Ammon's horn (tissue), 1 donor: ENCODE measurements at places on chromosomes 7 and 10.

- no peak for DNase-seq
Measured at GRCh38 chr10:22453948-22454591, 108.8 kb downstream of the SPAG6 start.

- peak; percentile 49 for DNase-seq
Measured at GRCh38 chr7:41695661-41696322, 7.1 kb downstream of the INHBA start.

- no peak for DNase-seq
Measured at GRCh38 chr7:93574269-93574645, 267 bp downstream of the CALCR start.

- DNase-seq: no peak
Measured at GRCh38 chr7:23353172-23353571, 54.0 kb downstream of the MALSU1 start.

GRCh38 chr10:86182150-86182549 lies 184.4 kb downstream of the GRID1 start:
- peak; percentile 93 for DNase-seq

GRCh38 chr7:151051108-151051507 lies 2.8 kb downstream of the ASIC3 start:
- DNase-seq: peak; percentile 40

DNA sequence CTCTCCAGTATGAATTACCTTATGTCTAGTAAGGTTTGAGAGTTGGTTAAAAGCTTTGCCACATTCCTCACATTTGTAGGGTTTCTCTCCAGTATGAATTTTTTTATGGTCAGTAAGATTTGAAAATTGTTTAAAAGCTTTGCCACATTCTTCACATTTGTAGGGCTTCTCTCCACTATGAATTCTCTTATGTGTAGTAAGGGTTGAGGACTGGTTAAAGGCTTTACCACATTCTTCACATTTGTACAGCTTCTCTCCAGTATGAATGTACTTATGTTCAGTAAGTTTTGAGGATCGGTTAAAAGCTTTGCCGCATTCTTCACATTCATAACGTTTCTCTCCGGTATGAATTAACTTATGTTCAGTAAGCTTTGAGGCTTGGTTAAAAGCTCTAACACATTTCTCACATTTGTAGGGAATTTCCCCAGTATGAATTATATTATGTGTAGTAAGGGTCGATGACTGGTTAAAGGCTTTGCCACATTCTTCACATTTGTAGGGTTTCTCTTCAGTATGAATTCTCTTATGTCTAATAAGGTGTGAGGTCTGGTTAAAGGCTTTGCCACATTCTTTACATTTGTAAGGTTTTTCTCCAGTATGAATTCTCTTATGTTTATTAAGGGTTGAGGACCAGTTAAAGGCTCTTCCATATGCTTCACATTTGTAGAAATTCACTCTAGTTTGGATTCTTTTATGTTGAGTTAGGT lies 12.2 kb downstream of the ZNF117 start:
- DNase-seq: no peak

DNA sequence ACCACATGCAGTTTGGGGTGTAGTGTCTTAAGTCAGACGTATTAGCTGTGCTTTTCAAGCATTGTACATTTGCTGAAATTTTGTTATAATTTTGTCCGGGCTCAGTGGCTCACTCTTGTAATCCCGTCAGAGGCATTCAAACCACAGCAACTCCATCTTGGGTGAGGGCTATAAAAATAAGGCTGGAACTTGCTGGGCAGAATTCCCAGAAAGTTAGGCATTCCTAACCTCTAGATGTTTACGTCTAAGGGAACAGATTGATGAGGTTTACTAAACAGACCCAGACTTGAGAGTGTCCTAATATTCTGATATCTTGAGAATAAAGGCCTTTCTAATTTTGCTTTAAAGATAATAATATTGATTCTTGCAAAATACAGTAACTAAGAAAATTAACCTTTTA lies 957.8 kb downstream of the NXPH1 start:
- no peak for DNase-seq

GRCh38 chr10:30176776-30177533 lies 117.6 kb upstream of the JCAD start:
- no peak for DNase-seq

- DNase-seq: peak; percentile 82
Measured at GRCh38 chr10:97759158-97759887, 12.5 kb downstream of the SFRP5 start.

DNA sequence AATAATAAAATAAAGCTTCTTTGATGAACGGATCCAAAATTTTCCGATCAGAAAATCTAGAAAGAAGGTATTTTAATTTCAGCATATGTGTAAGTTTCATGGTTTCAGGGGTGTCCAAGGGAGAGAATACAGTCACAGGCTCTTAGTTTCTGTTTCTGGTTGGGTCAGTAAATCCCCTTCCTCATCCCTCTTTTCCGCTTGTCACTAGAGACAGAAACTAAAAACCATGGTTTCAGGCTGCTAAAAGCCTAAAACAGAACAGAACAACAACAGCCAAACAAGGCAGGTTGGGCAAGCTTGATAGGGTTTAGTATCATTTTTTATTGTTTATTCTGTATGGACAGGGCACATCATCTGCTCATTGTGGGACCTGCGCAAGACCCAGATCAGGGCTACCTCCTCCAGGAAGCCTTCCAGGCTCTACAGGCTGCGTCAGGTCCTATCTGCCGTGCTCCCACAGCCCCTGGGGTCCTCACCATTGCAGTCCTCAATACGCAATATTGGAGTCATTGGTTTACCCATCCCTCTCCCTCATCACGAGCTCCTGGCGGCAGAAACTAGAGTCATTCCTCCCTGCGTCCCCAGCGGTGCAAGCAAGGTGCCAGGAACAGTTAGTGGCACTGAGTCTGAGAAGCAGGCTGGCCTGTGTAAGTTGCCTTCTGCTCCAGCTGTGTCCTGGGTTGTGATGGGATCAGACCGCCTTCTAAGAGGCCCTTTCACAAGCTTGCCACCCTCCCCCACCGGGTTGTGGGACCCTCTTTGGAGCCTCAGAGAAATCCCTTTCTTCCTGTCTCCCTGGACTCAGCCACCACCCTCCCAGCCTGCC lies 70.2 kb upstream of the CUX1 start:
- no peak for DNase-seq

- no peak for DNase-seq
Measured at GRCh38 chr10:72663971-72664370, 28.0 kb upstream of the MCU start.

DNA sequence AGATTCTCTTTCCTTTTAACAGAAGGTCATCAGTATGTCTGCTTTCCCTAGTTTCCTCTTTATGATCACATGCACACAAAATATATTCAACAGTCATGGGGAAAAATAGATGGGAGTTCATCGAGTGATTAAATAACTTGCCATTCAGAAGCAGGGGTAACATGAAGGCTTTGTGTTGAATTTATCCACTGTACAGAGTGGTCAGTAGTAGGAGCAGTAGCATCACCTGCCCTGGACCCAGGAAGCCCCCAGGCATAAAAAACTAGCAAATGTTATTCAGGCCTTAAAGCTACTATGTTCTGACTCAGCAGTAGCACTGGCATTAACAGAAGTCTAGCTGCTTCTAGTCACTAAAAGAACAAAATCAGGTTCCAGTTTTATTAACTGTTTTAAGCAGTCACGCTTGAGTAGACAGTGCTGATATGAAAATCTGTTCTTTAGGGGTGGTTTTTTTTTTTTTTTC lies 31.4 kb upstream of the FAM133B start:
- no peak for DNase-seq

- DNase-seq: peak; percentile 89
Measured at GRCh38 chr10:78263521-78263988, 229.9 kb downstream of the RPS24 start.

GRCh38 chr10:30459283-30459682 lies 25.3 kb downstream of the MAP3K8 start:
- DNase-seq: peak; percentile 74

DNA sequence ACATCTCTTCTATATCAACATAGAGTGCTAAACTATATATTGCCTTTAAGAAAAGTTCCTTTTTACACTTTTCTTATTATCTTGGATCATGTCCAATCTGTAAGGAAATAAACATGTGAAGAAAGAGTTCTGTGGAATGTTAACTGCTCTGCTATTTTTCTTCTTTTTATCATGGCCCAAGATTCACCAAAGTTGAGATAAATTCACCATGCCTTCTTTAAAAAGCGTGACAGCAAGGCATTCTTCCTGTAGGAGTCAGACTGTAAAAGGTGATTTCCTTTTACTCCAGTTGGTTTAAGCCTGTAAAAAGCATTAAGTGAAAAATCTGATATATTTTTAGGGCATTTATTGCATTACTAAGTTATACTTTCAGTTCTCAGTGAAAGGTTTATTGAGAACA lies 165.7 kb upstream of the FZD1 start:
- DNase-seq: no peak

- DNase-seq: no peak
Measured at GRCh38 chr10:34046506-34047034, 712.1 kb upstream of the NRP1 start.

DNA sequence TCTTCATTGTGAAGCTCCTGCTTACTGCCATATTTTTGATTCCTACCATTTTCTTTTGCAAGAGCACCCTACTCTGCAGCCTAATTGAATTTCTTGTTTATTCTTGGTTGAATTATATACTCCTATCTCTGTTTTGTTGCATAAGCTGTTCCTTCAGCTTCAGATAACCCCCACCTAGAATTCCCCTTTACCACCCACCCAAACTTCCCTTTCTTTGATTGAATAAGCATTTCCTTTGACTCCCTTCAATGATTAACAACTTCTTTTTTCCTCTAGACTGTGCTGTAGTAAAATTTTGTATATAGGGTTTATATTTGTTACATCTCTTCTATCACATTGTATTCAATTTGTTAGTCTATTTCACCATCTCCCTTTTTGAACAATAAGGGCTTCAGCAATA lies 168.1 kb downstream of the GPR37 start:
- DNase-seq: no peak

DNA sequence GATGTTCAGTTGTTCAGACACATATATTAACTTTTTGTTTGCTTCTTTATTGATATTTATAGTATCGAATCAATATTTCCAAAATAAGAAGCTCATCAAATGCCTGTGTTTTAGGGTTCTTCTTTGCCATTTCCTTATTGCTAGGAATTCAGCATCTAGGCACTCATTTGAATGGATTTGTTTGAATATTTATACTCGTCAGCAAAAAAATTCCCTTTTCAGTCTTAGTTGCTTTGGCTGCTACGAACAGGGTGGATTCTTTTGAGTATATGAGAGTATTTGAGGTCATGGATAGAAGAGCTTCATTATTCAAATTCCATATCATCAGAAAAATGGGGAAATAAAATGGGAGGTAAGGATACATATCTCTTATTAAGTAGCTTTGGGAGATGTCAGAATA lies 706.9 kb downstream of the NRG3 start:
- no peak for DNase-seq

GRCh38 chr7:143882604-143883078 lies 19.3 kb downstream of the TCAF1 start:
- DNase-seq: peak; percentile 91

DNA sequence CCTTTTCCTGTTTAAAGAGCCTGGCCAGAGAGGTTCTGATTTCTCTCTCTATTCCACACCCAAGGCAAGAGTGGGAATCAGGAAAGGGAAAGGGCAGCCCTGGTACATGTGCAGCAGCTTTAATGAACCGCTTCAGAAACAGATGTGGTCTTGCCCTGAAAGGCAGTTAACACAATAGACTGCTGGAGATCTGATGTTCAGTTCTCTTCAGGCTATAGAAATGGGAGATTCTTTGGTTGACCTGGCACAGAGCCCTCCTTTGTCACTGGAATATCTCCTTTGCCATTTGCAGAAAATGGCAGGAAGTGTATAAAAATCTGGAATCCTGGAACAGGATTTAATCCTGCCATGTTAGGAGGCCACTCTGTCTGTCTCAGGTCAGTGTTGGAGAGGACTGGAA lies 36.3 kb upstream of the EXOC6 start:
- no peak for DNase-seq

DNA sequence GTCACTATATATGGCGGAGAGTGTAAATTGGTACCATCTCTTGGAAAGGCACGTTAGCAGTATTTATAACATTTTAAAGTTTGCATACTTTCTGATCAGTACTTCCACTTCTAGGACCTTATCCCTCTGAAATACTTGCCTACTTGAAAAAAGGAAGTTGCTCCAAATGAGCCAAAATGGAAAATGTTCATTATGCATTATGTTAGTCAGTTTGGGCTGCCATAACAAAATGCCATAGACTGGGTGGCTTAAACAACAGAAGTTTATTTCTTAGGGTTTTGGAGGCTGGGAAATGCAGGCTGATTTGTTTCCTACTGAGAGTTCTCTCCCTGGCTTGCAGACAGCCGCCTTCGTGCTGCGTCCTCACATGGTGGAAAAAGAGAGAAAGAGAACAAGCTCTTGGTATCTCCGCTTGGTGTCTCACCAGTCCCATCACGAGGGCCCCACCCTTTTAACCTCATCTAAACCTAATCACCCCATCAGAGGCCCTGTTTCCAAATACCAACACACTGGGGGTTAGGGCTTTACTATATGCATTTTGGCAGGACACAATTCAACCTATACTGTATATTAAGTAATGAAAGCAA lies 6.9 kb downstream of the SNX10 start:
- DNase-seq: no peak

DNA sequence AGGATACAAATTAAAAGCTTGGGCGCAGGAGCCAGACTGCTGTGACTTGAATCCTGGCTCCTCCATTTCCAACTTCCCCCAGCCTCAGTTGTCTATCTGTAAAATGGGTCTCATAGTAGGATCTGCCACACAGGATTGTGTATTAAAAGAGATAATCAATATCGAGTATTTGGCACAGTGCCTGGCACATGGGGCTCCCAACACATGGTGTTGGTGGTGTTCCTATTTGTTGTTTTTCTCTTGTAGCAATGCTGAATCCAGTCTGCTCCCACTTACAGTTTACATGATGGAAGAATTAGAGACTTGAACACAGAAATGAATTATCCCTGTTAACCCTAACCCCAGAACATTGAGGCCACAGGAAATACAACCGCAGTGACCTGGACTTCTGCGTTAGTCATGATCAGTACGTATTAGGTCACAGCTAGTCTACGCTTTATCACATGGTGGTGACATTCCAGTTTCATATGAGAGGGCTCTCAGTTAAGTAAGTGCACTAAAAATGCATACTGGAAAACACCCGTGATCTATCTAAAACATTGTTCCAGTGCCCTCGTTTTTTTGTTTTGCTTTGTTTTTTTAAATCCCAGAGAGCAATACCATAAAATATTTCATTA lies 169.5 kb upstream of the KLF14 start:
- no peak for DNase-seq

DNA sequence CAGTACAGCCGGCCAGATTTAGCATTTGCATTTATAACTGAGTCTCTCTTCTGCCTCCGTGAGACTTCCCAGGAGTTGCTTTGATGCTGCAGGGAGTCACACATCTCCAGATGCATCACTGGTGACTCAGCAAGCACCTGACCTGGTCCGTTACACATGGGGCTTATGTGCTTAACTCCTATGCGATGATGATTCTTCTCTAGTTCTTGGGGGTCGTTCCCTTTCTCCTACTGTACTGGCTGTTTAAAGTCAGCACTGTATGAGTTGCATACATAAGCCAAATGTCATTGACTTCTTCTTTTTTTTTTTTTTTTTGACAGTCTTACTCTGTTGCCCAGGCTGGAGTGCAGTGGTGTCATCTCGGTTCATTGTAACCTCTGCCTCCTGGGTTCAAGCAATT lies 13.0 kb upstream of the AKR1E2 start:
- no peak for DNase-seq

GRCh38 chr7:2016761-2017480 lies 215.8 kb downstream of the MAD1L1 start:
- DNase-seq: no peak
